Cardiac fibroblast (primary cell): ENCODE measurements at places on chromosomes 6 and 20.
A peak's percentile ranks its signal among the peaks of the same experiment; 100 is the strongest.

DNA sequence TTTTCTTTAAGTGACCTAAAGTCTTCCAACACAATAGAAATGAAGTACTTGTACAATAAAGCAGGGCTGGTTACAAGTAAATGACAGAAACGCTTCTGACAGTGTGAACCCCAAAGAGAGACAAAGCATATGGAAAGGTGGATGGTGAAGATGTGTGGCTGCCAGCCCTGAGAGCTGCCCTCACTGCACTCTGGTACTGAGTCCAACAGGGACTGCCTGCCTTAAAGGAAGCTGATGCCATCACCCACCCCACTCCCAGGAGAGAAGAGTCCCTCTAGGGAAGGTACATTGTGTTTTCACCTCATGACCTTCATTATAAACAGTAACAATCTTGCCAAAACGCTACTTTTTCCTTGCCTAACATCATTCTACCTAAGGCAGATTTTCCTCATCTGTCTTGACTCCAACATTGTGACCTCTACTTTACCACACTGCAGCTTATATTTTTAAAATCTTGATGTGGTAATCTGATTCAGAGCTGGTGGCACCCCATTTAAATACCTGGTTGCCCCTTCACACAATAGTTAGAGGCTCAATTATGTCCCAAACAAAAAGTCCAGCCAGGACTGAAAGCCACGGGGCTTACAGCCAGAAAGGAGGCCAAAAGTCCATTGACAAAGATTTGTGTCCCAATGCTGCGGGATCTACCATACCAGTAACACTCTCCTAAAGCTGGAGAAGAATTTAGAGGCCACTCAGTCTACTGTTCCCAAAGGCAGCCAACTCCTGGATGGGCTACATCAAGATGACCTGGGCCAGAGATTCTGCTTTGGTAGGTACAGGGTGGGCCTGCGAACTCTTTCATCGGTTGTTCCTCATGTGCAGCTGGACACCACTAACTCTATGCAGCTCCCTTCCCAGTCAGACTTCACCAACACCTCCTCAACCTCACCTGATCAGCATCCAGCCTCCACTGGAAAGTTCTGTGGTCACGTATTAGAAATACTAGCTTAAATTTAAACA lies 4.4 kb downstream of the APMAP start:
- DNase-seq = no peak

DNA sequence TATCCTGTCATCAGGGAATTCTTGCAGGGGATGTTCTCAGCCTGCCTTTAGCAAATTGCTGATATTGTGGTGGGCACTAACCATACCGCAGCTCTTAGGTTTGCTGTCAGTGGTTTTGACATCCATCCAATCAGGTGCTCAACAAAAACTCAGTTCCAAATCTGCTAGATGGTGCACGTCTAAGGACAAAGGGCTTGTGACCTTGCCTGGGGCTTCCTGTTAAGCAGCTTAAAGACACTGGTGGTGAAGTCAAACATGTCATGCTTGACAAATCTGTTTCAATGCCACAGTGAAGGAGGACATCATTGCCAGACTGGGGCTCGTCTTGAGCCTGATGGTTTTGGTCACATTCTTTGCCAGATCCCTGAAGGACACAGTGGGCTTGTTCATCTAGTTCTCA lies 179.8 kb upstream of the NOX3 start:
- DNase-seq = no peak

- no peak for DNase-seq
Measured at GRCh38 chr6:116431964-116432595, 29.1 kb upstream of the CALHM6 start.

DNA sequence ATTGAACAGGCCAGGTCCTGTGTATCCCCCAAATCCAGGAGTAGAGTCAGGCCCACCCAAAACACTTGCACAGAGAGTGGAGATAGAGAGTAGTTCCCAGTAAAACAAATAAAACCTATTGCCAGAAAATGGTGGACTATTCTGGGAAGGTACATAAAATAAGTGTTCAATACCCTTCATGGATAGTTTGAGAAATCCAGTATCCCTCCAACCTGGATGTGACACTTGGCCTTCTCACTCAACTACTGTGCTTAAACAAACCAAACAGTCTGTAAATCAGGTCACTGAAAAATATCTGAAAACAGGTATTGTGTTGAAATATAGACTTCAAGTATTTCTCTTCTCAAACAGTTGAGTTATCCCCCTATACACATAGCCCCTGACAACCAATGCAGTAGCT lies 161.6 kb upstream of the COL21A1 start:
- no peak for DNase-seq

DNA sequence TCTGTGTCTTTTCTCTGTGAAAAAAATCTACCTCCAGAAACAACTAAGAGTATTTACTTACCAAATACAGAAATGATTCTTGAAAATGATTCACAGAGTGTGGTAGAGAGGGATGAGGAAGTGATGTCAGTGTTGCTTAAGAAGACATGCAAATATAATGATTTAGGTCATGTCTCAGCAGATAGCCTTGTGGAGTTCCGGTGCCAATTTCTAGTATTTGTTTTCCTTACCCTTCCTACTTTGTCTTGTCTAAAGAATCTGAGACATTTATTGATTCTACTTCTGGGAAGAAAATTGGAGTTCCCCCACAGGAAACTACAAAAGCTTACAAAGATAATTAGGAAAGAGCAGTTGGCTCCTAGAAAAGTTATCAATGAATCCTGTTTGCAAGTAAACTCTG lies 68.8 kb downstream of the GJA1 start:
- peak; percentile 96 for DNase-seq

DNA sequence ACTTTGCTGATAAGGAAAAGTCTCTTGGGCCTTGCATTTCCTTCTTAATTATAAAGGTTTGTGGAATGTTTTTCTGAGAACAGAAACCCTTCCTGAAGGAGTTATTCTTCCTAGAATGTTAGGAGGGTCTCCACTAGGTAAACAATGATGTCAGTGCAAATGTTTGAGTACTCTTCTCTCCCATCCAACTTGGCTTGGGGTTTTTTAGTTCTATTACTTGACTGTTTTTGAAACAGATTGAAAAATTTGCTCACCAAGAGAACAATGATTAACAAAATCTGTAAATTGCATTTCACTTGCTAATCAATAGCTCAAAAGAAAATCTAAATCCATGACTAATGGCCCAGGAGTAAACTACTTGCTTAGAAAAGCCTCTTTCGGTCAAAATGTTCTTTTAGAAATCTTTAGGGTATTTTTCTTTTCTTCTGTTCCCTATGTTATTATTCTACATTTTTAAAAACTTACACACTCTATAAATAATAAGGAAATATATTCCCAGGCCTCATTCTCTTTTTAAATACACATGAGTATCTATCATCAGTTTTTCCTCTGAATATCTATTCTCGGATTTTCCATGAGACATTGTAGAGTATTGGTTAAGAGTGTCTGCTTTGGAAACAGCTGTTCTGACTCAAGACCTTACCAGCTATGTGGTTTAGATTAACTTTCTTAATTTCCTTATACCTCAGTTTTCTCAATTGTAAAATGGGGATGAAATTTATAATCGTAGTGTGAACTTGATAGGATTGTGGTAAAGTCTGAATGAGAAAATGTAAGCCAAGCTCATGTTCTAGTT lies 234.2 kb upstream of the CITED2 start:
- DNase-seq = peak; percentile 30

- peak; percentile 28 for DNase-seq
Measured at GRCh38 chr6:82367704-82368103, 4.1 kb downstream of the TPBG start.

GRCh38 chr20:43853174-43853803 lies 61.4 kb upstream of the TOX2 start:
- peak; percentile 47 for DNase-seq

- no peak for DNase-seq
Measured at GRCh38 chr6:25777031-25777430, 22.5 kb downstream of the SLC17A4 start.

GRCh38 chr6:106064756-106065155 lies 21.4 kb upstream of the PRDM1 start:
- DNase-seq = peak; percentile 39

- no peak for DNase-seq
Measured at GRCh38 chr6:6191909-6192308, 128.6 kb downstream of the F13A1 start.

DNA sequence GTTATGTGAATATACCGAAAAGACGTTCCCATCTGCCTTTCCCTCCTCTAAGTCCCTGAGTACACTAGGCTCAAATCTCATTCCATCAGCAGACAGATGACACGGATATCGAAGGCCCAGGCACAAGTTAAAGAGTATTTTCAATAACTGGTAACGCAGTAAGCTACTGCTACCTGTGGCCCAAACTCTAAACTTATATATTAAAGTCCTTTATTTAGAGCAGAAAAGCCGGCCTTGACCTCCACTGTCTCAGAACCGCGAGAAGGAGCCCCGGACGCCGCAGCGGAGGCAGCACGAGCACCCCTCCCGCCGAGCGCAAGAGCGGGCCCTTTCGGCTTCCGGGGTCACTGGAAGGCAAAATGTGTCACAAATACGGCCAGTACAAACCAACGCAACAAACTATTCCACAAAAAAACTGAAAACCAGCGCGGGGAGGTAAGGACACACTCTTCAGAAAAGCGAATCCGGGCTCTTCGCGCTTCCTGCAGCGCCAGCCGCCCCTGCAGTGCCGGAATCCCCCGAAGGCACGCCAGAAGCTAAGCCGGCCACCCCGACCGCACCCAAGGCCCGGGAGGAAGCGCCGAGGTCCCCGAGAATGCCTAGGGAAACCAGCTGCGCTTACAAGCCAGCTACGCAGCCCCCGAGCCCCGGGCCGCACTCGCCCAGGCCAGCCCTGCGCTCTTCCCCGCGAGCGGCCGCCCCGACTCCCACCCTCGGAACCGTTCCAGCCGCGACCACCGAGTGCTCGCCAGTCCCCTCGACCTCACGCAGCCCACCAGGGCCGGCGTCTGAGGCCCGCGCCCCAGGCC lies 681 bp downstream of the DIDO1 start:
- DNase-seq = peak; percentile 26

- DNase-seq = no peak
Measured at GRCh38 chr6:19525673-19526072, 311.5 kb upstream of the ID4 start.

GRCh38 chr20:46872328-46873211 lies 22.1 kb upstream of the EYA2 start:
- peak; percentile 23 for DNase-seq

GRCh38 chr6:32369660-32370059 lies 2.0 kb downstream of the TSBP1 start:
- peak; percentile 93 for DNase-seq

DNA sequence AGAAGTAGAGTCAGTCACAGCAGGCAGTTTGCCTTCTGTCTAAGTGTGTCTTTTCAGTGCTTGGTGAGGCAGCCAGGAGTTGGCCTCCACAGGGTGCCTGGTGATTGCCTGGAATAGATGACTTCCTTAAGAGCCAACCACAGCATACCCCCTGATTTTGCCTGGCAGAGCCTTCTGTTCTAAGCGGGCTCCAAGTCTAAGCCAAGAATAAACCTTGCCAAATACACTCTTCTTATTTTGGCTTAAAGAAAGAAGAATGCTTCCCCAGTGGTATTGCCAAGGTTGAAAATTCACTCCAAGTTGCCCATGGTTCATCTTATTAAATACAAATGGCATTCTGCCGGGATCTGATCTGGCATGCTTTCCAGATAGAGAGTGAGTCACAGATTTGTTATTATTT lies 1424.8 kb upstream of the EYS start:
- DNase-seq = no peak

GRCh38 chr20:38873050-38873581 lies 53.1 kb upstream of the FAM83D start:
- DNase-seq = no peak

DNA sequence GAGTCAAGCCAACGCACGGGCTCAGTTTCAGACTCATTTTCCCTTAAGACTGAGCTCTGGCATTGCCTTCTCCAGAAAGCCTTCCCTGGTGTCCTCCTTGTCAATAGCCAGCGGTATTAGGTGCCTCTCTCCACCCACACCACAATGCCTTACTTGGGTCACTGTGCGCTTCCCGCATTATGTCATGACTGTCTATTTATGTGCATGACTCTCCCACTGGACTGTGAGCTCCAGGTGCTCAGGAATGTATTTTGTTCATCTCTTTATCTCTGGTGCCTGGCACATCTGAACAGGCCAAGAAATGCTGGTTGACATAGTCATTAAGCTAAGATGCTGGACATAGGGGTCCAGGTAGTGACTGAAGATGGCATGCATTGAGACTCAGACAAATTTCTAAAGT lies 42.7 kb downstream of the DAAM2 start:
- DNase-seq = no peak

GRCh38 chr6:12420626-12421025 lies 130.5 kb downstream of the EDN1 start:
- DNase-seq = no peak

DNA sequence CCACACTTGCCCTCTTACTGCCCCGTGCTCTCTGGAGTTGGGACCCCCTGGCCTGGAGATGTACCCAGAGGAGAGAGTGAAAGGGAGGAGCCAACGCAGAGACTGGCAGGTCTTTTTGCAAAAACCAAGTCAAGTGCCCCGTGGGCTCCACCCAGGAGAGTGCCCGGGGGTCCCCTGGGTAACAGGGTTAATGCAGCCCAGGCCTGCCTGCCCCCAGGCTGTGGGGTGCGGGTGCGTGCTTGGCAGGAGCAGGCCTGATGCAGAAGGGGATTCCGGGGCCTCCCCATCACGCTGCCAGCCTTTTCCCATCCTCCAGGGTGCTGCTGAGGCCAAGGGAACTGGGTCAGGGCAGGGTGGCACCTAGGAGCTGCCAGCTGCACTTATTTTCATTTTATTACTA lies 184.4 kb downstream of the ERMARD start:
- no peak for DNase-seq

GRCh38 chr6:17714177-17714576 lies 7.5 kb upstream of the NUP153 start:
- no peak for DNase-seq

DNA sequence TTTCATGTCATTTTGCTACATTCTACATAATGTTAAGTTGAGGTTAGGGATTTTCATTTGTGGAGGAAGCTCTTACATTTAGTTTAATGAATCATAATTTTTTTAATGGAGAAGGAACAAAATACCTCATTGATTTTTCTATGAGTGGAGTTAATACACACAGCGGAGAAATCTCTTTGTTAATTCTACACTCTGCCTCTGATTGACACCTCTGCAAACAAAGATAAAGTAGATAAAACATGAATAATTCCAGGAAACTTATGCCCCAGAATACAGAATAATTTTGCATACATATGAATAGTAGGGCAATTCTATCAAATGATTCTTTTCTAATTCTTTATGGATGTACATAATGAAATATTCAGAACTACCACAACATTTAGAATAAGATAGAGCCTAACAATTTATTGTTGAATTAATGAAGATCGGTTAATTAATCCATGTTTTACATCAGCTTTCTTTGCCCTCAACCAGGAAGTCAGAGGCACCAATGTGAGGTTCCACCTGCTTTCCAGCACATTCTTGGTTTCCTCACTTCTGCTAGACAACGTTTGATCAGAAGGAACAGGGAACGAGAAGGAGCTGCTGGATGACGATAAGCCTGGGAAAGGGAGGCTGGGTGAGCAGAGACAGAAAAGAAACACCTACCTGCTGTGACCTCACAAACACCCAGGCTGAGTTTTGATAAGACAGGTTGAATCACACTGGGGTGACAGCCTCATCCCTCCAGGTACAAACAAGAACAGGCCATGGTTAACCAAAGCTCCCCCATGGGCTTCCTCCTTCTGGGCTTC lies 4.3 kb downstream of the OR2H1 start:
- no peak for DNase-seq
